ENCODE measurements at places on chromosomes 12 and 14.
A peak's percentile ranks its signal among the peaks of the same experiment; 100 is the strongest.

DNA sequence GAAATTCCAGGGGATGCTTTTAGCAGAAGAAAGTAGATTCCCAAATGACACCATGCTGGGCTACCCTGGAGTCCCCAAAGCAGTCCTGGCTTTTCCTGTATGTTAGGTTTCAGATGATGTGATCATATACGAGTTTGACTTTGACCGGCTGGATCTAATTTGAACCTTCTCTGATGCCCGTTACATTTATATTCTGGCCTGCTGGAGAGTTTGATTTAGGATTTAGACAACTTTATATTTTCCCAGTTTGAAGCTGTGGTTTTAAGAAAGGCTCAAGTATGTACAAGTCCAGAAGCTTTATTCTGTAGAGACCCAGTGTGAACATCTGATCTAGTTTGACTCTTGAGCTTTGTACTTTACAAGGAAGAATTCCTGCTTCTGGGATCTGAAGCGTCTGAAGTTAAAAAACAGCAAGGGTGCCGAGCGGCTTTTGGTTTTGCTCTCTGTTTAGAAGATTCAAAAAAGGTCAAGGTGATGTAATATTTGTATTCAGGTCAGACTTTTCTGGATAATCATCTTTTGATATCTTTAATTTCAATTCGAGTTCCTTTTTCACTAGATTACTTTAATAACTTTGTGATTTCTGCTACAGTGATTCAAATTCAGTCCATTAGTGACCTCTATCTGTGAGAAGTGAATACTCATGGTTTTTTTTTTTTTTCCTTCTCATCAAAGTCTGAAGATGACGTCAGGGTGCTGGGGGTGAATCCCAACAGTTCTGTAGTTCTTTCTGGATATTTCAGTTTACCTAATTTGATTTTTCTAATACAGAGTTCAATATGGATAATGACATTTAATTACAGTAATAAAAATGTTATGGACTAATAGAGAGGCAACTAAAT is 6.3 kb downstream of the FLRT2 start:
- DNase-seq, result no peak

DNA sequence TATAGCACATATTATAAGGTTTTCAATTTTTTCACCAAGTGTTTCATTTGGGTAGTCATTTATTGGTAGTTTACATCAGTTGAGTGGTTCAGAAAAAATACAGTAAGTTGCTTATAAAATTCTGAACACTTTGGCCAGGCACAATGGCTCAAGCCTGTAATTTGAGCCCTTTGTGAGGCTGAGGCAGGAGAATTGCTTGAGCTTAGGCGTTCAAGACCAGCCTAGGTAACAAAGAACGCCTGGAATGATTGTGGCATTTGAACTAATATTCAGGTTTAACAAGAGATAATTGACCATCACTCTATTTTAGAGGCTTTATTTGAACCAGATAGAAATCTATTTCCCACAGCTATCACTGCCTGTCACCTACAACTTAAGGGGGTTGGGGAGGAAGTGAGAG is 22.7 kb downstream of the HIF1A start:
- no peak for DNase-seq

- DNase-seq, result peak; percentile 66
Measured at GRCh38 chr14:101812071-101812470, 50.6 kb downstream of the PPP2R5C start.

GRCh38 chr14:89575386-89576061 is 158.5 kb upstream of the FOXN3 start:
- no peak for DNase-seq
